NCI-H2029 (cell line): ENCODE measurements at places on chromosomes 11 and 22.

DNA sequence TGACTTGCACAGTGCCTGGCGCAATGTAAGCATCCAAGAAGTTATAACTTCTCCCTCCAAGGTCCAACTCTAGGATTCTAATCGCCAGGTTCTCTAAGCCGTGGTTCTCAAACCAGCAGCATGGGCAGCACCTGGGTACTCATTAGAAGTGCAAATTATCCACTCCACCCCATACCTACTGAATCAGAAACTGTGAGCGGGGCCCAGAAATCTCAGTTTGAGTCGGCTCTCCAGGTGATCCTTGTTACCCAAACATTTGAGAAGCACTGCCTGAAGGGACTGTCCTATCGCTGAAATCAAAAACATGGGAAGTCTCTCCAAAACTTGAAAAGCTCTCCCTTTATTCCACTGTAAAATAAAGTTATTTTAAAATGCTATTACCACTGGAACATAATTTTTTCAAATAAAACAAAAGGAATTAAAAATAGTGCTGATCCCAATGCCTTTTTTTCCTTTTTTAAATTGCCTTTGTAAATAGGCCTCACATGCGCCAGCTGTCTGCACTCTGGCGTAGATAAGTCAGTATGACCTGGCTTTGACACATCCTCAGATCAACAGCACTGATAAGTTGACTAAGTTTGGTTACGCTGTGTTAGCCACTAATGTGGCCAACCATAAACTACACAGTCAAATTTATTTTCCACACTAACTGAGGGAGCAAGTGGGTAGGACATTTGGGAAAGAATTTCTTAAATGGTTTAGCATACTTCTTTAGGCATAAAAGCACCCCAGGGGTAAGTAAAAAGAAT, 8.4 kb upstream of the CTR9 start:
- DNase-seq: no peak

DNA sequence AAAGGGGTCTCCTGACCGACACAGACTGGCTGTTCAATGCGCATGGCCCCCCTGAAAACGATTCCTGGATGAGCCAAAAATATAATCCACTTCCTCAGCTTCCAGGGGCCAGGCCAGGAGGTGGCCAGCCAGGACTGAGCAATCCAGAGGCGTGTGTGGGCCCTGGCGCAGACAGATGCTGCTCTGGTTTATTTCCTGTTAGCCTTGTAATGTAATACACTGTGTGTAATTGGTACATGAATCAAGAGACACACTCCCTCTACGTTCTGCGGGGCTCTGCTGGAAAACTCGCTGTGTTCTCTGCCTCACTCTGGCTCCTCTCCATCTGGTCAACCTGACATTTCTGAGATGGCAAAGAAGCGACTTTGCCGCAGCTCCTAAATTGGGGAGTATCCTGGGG, 26.3 kb upstream of the ISX start:
- peak; percentile 34 for DNase-seq

DNA sequence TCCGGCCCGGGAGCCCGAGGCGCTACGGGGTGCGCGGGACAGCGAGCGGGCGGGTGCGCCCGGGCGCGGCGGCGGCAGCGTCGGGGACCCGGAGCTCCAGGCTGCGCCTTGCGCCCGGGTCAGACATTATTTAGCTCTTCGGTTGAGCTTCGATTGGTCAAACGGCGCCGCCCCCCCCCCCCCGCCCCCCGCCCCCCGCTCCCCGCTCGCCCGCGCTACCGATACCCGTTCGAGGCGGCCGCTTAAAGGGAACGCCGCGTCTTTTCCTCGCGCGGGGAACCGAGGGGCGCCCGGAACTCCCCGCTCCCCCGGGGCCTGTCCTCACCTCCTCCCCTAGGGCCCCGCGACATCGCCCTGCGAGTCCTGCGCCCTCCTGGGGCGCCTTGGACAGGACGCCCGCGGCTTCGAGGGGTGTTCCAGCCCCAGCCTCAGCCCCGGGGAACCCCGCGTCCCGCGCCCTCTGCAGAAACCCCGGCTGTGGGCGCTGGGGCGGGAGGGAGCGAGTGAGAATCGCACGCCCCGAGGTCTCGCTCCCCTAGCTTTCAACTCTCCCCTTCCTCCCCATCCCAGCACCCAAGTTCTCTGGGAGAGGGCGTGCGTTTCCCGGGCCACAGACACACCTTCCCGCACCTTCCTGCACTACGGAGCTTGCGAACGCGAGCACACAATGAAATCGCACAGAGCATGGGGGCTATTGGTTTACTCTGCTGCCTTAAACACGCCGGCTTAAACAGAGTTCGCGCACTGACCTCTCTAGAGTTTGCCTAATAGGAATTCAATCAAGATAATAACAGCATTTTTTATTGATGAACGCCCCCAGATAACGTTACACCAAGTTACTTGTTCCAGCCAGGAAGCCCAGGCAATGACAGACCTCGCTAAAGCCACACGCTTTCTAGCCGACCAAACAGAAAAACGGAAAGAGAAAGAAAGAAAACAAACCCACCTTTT, at the start of gene BDNF:
TSS of gene BDNF (minus strand) at position 105 of the 951 bp plus-strand sequence. CDS start 41,891 bp downstream, outside the sequence.
- DNase-seq: no peak

- no peak for DNase-seq
Measured at GRCh38 chr11:77395460-77396173, 78.3 kb downstream of the PAK1 start.

- no peak for DNase-seq
Measured at GRCh38 chr11:65777821-65778361, 2.9 kb downstream of the AP5B1 start.

DNA sequence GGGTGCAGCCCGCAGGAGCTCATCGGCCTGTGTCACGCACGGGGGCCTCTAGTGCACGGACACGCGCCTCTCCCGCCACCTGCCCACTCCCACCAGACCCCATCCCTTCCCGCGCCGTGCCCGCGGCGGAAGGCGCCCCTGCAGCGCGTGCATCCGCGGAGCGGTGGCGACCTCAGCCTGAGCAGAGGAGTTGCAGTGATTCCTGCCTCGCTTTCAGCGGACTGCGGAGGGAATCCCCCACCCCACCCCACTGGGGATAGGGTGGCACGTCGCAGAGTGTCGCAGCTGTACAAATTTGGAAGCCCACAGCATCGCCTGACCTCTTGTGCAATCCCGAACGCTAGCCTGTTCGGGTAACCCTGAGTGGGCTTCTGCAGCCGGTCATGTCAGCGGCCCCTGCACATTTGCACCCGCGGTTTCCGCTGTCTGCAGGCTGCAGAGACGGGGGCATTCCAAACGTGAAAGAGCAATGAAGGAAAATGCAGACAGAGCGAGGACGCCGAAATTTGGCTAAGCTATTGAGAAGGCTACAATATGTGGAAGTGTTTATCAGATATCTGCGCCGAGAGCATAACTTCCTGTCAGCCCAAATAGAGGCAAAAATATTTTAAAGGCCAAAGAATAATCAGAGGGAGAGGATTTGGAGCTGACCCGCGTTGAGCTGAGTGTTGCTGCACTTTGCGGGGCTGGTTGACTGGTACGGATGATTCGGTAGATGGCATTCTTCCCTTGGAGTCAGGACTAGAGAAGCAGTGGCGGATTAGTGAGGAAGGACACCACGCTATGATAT, 617 bp upstream of the ARHGAP20 start:
- DNase-seq: no peak

- no peak for DNase-seq
Measured at GRCh38 chr11:133907216-133907615, 49.6 kb downstream of the IGSF9B start.

DNA sequence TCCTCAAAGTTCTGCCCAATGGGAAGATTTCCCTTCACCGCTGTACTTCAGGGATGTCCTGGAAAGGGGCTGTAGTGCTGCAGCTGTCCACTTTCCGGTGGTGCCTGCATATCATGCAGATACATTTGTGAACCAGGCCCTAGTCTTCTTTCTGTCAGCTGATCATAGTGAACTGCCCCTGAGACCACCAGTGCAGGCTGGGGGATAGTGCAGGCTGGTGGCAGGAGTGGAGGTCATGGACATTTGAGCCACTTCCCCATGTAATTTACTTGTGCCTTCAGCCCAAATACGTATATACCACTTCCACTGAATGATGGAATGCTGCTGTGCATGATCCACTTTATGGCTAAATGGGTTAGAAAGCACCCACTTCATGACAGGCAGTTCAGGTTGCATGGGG, 120.0 kb downstream of the ZNF280B start:
- no peak for DNase-seq

GRCh38 chr11:69640260-69640994, 529 bp upstream of the CCND1 start:
- no peak for DNase-seq

DNA sequence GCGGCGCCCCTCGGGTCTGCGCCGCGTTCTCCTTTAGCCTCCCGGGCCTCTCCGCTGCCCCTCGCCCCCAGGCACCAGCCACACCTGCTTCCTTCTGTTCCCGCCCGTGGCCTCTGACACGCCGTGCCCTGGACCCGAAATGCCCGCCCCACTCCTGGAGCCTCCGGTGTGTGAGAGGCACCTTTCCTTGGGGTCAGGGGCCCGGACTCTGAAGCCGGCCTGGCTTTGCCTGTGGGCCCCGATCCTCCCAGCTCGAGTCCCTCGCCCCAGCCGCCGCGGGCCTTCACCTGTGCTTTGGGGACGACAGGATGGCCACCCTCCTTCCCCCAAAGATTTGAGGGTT, 661 bp upstream of the CDPF1 start:
- DNase-seq: no peak

- peak; percentile 34 for DNase-seq
Measured at GRCh38 chr11:3123761-3124733, 41.1 kb downstream of the OSBPL5 start.
